ENCODE measurements at places on chromosomes 4 and X.

GRCh38 chrX:21745756-21746155 lies 12.2 kb downstream of the SMPX start:
- DNase-seq, result no peak

DNA sequence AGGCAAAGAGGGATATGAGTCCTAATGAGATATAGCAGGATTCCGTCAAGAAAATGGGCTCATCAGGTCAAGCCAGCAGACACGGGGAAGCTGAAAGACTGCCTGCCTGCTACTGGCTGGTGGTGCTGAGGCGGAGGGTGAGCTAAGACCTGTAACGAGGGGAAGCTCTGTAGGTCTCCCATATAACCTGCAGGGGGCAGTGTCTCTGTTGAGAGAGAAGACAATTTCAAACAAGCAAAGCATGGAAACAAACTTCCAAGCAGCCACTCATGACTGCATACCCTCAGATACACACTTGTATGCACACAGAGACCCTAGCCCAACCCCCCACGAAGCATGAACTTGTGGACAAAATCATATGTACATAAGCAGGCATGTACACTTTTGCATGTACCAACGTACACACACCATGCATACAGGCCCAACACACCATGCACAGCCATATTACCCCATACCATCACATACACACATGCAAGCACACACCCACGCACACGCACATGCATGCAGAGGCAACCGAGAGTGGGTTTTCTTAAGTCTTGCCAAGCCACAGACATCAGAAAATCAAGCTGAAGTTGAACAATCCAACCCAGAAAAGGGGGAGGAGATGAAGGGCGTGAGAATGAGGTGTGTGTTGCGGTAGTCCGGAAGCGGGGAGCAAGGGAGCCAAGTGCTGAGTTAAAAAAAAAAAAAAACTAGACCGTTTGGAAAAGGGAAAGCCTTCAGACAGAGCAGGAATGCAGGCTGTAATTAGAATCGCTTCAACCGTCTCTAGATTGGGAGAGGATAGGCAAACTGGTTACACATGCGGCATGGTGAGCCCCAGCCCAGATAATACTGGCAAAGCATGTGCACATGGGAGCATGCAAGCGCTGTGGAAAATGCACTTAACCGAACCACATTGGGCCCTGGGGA lies 71.0 kb downstream of the PJA1 start:
- no peak for DNase-seq

DNA sequence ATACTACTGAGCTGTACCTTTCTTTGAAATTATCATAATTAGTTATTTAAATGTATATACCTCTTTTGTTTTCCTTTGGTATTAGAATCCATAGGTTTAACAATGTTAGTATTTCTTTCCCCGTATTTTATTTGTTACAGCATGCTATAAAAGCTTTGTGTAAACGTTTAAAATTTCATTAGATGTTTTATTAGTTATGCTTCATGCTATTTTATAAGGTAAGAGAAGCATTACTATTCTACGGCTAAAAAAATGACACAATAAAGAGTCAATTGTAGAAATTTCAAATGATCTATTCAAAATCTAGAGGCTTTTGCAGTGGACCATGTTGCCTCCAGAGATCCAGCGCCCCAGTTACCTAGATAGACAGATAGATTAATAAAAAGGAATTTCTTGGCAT lies 1203.3 kb upstream of the IGFBP7 start:
- no peak for DNase-seq

GRCh38 chr4:163866728-163867315 lies 372.3 kb downstream of the TMA16 start:
- DNase-seq, result no peak

All from heart left ventricle (tissue), 16 donors.